ENCODE measurements at places on chromosomes 13 and 19. TPM values are rescaled to one million over a fixed set of nuclear protein-coding genes. Genes with fewer than 3 reads are reported as not detected.

The GIPR gene
- 12.8 TPM for polyA plus RNA-seq

GRCh38 chr19:6743066-6743465, 3.6 kb downstream of the TRIP10 start:
- no peak for DNase-seq
- H3K27ac ChIP-seq = peak overlapping the region; percentile 89
- H3K36me3 ChIP-seq = peaks cover 15% of the 10 kb centered on the region
- no peaks in the 10 kb centered on the region for H3K27me3 ChIP-seq
- H3K4me3 ChIP-seq = no peak overlapping the region
- peaks cover 26% of the 10 kb centered on the region for H3K4me1 ChIP-seq

DNA sequence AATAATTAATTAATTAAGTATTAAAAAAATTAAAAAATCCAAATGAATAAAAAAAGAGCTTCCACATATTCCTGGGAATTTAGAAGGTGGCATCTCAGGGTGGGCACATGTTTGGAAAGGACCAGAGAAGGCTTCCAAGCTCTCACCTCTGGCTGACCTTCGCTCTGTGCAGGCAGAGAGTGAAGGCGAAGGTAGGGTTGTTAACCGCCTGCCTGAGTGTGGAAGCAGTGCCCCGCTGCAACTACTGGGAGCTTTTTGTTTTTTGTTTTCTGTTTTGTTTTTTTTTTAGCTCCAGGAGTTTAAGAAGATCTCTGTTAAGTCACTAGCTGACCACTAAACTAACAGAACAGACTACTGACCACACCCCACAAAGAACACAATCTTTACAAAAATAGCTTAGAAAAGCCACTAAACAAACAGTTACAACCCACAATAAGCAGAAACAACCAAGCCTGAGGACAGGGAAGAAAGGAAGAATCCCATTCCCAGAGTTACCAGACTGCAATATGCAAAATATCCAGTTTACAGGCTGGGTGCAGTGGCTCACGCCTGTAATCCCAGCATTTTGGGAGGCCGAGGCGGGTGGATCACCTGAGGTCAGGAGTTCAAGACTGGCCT, 11.4 kb downstream of the ZNF541 start:
- H3K27ac ChIP-seq = no peak overlapping the region
- DNase-seq = no peak
- H3K36me3 ChIP-seq = no peaks in the 10 kb centered on the region
- no peak overlapping the region for H3K4me3 ChIP-seq
- H3K27me3 ChIP-seq = no peaks in the 10 kb centered on the region

DNA sequence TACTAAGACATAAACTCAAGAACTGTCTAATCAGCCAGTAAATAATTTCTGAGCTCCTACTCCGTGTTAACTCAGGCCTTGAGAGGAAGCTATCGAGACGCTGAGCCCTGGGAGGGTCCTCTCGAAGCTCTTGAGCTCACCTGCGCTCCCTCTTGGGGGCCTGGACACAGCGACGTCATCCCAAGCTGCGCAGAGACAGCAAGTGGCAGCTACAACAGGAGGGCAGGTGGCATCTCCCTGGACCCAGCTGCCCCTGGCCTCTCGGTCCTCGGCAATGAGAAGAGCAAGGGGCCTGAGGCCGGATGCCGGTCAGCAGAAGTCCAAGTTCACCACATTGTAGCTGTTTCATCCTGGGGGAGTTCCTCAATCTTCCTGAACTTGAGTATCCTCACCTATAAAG, 30.5 kb upstream of the TUBGCP3 start:
- no peak overlapping the region for H3K4me3 ChIP-seq
- no peaks in the 10 kb centered on the region for H3K36me3 ChIP-seq
- H3K27ac ChIP-seq = no peak overlapping the region
- DNase-seq = no peak
- H3K27me3 ChIP-seq = peaks cover 31% of the 10 kb centered on the region

DNA sequence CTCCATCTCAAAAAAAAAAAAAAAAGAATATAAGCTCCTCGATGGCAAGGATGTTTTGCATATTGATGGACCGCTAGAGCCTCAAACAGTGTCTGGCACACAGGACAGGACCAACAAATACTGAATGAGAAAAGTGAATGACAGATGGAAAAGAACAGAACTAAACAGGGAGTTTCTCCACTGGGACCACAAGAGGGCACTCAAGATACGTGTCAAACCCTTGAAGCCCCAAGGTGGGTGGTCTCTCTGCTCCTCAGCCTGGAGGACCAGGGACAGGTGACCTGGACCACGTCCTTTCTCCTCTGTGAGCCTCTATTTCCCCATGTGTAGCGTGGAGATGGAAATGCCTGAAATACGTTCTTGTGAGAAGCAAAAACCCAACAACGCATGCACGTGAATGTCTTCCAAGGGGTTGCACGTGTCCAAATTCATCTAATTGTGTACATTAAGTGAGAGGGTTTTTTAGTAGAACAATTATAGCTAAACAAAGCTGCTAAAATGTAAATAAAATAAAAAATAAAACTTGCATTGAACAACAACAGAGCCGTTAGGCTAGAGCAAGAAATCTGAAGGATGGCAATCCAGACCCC, 5.7 kb upstream of the CDC42EP5 start:
- no peaks in the 10 kb centered on the region for H3K27me3 ChIP-seq
- no peaks in the 10 kb centered on the region for H3K4me1 ChIP-seq
- H3K36me3 ChIP-seq = no peaks in the 10 kb centered on the region
- peak; percentile 64 for DNase-seq
- no peak overlapping the region for H3K27ac ChIP-seq
- no peak overlapping the region for H3K4me3 ChIP-seq

DNA sequence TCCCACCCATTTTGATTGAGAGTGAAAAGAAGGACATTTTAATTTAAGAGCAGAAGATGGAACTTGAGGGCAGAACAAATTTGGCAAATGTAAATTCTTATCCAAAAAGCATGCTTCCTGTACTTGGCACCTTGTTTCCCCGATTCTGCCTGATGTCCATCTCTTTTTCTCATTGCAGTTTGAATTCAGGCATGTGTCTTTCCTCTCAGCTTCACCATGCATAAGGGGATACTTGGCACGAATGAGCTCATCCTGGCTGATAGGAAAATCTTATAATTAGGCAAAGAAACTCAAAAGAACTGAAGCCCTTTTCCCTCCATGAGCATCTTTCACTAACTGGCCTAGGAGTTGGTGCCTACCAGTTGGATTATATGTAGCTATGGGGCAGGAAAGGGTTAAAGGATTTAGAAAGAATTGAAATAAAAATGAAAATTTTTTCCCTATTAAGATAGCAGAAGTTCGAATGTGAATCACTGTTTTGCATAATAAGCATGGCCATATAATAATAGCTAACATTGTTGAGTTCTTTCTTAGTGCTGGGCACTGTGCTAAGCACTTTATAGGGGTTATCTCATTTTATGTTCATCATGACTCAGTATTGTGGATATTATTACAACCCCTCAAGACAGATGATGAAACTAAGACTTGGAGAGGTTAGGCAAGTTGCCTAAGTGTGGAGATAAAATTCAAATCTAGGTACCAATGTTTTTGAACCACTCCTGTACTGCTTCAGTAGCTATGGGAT, 386.6 kb downstream of the KCNRG start:
- no peak overlapping the region for H3K4me3 ChIP-seq
- peaks cover 7% of the 10 kb centered on the region for H3K4me1 ChIP-seq
- no peaks in the 10 kb centered on the region for H3K27me3 ChIP-seq
- H3K27ac ChIP-seq = no peak overlapping the region
